Naive thymus-derived CD4-positive, alpha-beta T cell (primary cell): ENCODE measurements at places on chromosomes 13 and 19. TPM values are rescaled to one million over a fixed set of nuclear protein-coding genes. Genes with fewer than 3 reads are reported as not detected.

SMIM44 gene
- not detected for polyA plus RNA-seq

NXNL1 gene
- polyA plus RNA-seq: not detected

AXL gene
- polyA plus RNA-seq: 0.16 TPM

TFDP1 gene
- polyA plus RNA-seq: 78.0 TPM

DNA sequence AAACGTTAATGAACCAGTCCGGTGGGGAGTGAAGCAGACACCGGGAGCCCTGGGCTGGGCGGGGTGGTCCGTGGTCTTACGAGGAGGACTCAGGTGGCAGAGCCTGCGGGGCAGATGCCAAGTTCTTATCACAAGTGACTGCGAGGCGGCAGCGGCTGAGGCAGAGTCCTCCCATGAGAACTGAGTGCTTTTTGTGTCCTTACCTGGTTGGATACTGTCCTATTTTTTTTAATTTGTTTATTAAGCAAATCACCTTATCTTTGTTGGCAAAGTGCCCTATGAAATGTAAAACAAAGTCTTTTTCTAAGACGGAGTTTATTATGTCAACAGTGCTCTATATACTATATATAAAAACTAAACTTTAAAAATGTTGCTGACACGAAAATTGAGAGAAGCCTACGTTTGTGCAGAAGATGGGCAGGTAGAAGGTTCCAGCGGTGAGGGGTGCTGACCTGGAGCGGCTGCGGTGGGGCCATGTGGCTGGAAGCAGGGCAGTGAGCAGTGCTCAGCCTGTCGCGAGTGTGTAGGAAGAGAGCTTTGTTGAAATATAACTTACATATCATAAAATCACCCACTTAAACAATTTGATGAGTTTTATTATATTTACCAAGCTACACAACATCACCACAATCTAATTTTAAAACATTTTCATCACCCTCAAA lies 82.2 kb downstream of the ATP11A start:
- no peak for DNase-seq

- DNase-seq: no peak
Measured at GRCh38 chr19:51294211-51294976, 17.1 kb upstream of the IGLON5 start.

DNA sequence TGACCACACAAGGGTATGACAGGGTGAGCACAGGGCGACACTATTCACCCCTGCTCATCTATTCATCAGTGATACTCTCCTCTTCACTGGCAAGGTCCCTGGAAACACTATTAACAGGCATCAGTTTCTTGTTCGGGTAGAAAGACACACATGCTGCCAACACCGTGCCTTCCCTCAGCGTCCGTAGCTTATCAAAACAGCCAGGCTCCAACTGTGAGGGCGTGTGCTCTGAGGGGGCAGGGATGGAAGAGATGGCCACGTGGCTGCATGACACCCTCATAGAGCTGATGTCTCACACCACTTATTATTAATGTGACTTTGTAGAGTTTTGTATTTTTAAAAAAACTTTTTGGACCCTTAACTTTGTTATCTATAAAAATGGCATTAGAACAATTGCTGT lies 160.3 kb downstream of the ITGBL1 start:
- no peak for DNase-seq

- no peak for DNase-seq
Measured at GRCh38 chr19:29062475-29063435, 150.2 kb downstream of the UQCRFS1 start.

- no peak for DNase-seq
Measured at GRCh38 chr19:14346279-14346678, 35.0 kb upstream of the ADGRE5 start.

GRCh38 chr19:37943480-37943879 lies 36.5 kb downstream of the SIPA1L3 start:
- DNase-seq: no peak

DNA sequence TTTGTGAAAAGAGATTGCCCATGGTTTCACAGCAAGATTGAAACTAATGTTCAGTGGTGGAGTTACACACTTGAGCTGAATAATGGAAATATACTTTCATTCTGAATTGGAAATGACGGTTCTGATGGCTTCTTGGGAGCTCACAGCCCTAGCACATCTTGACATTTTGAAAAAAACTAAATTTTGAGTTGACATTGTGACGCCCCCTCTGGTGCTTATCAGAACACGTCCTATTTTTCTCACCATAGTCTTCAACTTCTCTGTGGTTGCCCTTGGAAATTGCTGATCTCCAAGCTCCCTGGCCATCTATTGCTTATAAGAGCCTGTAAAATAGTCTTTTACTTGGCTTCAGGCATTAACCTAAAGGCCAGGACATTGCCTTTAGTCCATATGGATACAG lies 202.1 kb downstream of the OXGR1 start:
- DNase-seq: no peak

DNA sequence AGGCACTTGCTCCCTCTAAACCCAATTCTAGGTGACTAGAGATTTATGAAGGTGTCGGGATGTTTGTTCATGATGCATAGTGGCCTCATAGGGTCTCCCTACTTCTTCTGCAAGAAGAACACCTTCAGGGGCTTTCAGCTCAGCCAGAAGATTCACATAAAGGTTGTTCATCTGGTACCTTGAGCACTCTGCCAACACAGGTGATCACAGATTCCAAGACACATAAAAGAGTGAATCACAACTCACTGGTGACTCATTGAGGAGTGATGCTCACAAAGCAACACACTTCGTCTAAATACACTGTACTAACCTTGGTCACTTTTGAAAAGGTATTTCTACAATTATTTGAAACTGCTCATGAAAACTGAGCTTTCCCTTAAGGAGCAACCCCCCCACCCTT lies 6.8 kb upstream of the ZNF324 start:
- no peak for DNase-seq

- no peak for DNase-seq
Measured at GRCh38 chr19:2026770-2027169, 11.3 kb upstream of the BTBD2 start.

DNA sequence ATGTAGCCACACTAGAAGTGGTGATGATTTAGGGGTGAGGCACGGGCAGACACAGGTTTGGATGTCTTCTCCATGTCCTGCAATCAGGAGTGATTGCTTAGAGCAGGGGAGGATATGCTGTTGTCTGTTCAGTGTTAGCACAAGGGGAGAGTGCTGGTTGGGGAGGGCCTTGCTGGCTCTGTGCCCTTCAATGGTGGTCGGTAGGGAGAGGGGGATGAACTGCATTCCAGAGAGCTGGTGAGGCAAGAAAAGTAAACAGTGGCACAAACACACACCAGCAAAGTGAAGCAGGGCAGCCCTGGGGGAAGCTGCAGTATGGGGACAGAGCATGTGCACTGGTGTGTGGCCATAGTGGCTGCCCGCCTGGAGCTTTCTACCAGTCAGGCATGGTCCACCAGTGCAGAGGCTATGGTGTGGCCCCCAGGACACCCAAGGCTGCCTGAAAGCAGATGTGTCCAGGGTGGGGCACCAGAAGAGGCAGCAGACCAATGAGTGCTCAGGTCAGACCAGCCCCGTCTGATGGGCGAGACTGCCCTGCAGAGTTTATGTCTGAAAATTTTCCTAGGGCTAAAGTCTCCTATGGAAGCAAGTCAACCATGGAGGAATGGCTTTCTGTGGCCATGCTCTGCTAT lies 1676.9 kb downstream of the PCDH9 start:
- DNase-seq: no peak

- DNase-seq: peak; percentile 65
Measured at GRCh38 chr13:91347996-91348905, 764 bp downstream of the MIR17HG start.

DNA sequence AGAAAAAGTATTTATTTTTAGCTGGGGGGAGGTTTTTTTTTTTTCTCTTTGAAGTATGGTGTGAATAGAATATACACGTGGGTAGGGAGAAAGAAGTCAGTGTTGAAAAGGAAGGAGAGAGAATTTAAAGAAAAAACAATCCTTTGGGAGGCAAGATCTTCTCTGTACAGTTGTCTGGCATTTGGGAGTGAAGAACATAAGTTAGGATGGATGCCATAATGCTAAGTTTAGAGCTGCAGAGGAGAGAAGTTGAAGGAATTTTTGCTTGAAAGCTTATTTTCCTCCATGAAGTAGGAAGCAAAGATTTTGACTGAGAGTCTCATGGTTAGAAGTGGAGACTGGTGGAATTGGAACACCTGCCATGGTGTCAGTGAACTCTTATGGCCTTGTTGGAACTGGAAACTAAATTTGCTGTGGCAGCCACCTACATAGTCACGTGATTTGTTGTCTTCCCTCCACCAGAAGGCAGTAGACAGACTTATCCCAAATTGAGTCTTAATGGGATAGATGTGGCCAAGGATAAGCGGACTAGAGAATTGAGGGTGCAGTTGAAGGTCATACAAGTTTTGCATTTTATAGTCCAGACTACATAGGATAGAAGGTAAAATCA lies 22.0 kb downstream of the NDFIP2 start:
- no peak for DNase-seq

- DNase-seq: no peak
Measured at GRCh38 chr19:18735752-18736151, 52.3 kb downstream of the CRTC1 start.

DNA sequence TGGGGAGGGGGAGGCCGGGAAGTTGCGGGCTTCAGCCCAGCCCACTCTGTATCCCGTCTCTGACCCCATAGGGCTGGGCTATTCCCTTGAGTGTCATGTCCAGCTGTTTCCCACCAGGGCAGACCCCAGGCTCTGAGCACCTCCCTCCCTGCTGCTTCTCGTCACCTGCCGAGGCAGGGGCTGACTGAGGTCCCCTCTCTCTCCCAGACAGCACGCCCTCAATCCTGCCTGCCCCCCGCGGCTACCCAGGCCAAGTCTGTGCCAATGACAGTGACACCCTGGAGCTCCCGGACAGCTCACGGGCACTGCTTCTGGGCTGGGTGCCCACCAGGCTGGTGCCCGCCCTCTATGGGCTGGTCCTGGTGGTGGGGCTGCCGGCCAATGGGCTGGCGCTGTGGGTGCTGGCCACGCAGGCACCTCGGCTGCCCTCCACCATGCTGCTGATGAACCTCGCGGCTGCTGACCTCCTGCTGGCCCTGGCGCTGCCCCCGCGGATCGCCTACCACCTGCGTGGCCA lies 625 bp downstream of the F2RL3 start:
- DNase-seq: no peak

DNA sequence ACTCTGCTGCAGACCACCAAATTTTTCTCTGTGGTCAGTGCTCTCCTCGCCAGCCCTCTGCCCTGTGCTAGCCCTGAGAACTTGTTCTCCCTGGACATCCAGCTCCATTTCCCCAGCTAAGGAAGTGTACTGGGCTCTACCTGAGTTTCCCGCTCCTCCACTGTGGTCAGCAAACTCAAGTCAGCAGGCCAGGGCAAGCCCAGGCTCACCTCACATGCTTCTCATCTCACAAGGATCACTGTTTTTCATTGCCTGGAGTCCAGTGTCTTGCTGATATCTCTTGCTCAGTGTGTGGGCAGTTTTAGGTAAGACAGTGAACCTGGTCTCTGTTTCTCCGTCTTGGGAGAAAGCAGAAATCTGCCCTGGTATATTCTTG lies 201.4 kb downstream of the FOXO1 start:
- DNase-seq: no peak

DNA sequence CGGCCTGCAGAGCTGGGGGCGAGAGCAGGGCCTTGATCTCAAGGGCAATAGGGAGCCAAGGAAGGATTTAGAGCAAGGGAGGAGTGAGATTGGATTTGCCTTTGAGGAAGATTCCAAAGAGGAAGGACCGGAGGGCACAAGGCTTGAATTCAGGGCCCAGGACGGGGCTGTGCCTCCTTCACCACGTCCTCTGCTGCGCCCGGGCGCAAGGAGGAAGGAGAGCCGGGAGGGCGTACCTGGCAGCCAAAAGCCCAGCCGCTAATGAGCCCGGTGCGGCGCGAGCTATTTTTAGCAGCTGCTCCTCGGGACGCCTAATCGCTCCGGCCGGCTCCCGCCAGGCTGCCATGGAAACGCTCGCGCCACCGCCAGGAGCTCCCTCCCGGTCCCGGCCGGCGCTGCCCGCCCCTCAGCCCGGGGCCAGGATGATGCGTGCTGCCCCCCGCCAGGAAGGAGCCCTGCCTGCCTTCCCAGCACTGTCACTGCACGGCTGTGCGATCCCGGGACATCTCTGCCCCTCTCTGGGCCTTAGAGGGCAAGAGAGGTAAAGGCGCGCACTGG lies 31.3 kb downstream of the TINCR start:
- DNase-seq: no peak

DNA sequence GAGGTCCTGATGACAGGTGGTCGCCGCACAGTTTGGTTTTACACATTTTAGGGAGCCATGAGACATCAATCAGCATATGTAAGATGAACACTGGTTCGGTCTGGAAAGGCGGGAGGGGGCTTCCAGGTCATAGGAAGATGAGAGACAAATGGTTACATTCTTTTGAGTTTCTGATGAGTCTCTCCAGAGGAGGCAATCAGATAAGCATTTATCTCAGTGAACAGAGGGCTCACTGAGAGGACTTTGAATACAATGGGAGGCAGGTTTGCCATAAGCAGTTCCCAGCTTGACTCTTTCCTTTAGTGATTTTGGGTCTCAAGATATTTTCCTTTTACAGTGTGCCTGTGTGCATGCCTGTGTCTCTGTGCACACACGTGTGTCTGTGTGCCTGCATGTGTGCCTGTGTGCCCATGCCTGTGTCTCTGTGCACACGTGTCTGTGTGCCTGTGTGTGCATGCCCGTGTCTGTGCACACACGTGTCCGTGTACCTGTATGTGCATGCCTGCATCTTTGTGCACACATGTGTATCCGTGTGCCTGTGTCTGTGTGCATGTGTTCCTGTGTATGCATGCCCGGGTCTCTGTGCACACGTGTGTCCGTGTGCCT lies 35.5 kb upstream of the TMEM255B start:
- DNase-seq: no peak

DNA sequence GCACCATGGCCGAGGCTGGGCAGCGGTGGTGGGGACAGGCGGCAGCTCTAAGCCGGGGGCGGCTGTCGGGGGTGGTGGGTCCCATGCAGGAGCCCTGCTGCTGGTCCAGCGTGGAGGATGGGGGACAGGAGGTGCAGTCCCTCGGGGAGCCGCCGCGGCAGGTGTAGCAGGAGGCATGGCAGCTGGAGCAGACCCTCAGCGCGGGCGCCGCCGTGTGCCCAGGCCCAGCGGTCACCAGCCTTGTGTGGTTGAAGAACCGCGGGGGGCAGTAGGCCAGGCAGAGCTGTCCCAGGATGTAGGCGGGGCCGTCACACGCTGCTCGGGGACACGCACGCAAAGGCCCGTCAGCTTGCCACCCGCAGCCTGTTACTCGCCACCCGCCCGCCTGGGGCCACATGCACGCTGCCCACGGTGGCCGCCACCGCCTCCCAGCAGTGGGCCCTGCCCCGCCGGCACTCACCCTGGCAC lies 2.9 kb upstream of the C19orf25 start:
- no peak for DNase-seq

DNA sequence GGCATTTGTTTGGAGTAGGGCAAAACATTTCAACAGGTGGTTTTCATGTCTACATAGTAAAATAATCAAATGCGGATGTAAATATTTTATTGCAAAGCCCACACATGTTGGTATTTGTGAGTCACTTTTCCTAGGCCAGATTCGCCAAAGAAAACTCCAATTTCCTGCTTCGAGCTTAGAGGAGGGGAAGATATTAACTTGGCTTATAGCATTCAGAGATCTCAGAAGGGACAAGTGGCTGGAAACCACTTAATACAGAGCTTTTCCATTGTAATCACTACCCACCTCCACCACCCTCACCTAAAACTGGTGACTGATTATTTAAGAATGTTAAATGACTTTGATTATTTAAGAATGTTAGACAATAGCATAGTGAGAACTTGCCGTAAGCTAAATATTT lies 530.6 kb upstream of the SPRY2 start:
- no peak for DNase-seq
